Stimulated activated CD8-positive, alpha-beta memory T cell treated with anti-CD3 and anti-CD28 coated beads, Interleukin-15, amount 100 ng/mL, for 24 hours (primary cell): ENCODE measurements at places on chromosomes 2 and 18.

GRCh38 chr2:70084973-70085710 lies 2.1 kb upstream of the PCBP1 start:
- DNase-seq = no peak

DNA sequence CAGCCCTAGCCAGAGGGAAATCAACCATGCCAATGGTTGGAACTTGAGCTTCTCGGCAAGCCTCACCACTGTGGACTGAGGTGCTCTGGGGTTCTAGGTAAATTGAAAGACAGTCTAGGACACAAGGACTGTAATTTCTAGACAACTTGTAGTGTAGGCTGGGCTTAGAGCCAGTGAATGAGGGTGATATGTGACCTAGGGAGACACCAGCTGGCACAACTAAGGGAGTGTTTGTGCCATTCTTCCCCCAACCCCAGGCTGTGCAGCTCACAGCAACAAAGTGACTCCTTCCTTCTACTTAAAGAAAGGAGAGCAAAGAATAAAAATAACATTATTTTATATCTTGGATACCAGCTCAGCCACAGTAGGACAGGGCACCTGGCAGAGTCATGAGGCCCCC lies 1690.7 kb upstream of the TMEFF2 start:
- no peak for DNase-seq

DNA sequence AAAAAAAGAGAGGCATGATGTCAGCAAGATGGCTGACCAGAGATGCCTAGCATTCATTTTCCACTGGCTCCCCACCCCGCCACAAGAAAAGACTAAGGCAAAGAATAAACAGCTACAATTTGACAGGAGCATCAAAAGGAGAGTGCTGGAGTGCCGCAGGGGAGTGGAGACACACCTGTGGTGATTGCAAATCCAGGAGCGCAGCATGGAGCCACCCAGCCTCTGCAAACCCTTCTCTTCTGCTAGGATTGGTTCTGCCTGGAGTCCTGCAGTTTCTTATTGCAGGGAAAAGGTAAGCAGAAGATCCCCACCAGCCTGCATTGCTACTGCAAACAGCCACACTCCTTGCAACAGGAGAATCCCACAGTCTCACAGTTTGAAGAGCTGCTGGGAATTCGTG lies 26.1 kb downstream of the BOLL start:
- no peak for DNase-seq

DNA sequence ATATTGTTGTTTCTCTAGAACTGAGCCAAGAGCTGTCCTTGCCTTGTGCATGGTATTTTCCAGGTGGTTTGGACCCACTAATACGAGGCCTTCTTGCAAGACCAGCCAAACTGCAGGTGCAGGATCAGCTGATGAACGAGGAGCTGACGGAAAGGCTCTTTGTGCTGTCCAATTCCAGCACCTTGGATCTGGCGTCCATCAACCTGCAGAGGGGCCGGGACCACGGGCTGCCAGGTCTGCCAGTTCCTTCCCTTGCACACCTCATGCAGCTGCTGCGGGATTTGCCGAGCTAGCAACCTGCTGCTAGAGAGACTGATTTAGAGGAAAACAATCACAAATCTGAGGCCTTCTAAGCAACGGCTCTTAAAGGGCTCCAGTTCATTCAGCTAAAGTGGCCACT lies 74.5 kb downstream of the TPO start:
- no peak for DNase-seq

DNA sequence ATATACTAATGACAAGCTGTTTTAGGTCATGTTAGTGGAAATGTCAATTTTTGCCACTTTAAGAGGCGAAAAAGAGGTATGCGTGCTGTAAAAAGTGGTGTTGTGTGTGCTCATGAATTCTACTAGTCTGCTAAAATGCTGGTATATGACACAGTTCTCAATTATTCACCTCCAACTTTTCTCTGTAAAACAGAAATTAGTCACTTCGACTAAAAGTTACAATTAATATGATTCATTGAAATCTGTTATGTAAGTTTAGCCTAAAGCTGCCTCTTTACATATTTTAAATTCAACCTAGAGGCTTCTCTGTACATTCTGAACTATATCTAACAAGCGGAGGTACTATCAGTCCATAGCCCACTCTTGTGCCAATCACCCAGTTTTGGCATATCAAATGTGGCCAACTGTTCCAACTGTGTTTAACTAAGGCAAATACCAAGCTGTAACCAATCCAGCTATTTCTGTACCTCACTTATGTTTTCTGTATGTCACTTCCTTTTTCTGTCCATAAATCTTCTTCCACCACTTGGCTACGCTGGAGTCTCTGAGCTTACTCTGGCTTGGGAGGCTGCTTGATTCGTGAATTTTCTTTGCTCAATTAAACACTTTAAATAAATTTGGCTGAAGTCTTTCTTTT lies 20.8 kb downstream of the BAZ2B start:
- no peak for DNase-seq

DNA sequence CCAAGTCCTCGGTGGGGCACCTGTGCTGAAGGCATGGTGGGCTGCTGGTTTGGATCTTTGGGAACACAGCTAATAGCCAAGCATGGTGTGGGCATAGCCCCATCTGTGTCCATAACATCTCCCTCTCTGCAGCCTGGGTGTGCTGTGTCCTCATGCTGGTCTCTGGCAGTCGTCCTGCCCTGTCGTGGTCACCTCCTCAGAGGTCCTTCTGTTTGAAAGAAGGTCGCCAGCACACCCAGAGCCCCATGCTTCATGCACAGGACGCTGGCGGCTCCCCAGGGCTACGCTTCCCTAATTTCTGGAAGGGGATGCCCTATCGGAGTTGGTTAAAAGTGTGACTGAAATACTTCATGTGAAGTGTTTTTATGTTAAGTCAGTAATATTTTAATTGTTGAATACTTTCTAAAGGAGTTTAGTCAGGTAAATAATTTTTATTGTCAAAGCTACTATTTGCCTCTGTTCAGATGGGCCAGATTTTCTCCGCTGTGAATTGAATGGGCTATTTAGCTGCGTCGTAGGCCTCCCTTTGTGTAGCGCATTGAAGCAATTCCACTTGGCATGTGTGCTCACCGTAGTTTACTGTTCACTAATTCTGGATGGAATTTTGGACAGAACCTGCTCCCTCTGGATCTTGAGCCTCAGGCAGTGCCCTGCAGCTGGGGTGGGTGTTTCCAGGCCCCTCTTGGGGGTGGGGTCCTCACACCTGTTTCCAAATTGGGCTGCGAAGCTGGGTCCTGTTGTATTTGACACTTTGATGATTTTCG lies 81.9 kb downstream of the WDSUB1 start:
- DNase-seq = no peak

GRCh38 chr2:114160263-114160981 lies 270.5 kb downstream of the ACTR3 start:
- no peak for DNase-seq

DNA sequence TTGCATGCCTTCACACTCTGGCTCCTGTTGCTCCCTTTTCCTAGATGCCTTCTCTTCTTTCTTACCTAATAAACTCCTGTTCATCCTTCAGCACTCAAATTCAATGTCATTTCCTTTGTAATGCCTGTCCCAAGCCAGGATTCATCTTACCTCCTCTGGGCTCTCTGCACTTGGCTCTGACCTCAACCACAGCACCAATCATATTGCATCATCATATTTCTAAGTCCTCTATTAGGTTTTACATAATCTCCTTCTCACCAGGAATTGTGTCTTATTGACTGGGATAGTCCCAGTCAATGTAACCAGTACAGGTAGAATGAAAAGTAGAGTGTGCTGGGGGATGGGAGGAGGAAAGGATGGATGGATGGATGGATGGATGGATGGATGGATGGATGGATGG lies 187.1 kb downstream of the NRP2 start:
- DNase-seq = no peak

DNA sequence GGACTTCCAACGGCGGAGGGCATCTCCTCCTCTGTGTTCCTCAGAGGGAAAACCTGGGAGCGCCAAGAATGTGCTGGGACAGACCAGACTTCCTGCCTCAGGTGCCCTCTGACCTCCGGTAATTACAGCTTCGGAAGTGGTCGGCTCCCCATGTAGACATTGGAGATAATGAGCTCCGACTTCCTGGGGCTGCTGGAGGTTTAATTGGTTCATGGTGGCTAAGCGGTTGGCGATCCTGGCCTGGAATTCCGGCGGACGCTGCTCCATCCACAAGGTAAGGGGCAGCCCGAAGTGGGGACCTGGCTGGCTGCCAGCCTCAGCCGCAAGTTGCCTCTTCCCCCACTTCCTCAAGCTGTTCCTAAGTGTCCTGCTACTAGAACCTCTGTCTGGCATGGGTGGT lies 83.2 kb upstream of the EPC2 start:
- DNase-seq = no peak

DNA sequence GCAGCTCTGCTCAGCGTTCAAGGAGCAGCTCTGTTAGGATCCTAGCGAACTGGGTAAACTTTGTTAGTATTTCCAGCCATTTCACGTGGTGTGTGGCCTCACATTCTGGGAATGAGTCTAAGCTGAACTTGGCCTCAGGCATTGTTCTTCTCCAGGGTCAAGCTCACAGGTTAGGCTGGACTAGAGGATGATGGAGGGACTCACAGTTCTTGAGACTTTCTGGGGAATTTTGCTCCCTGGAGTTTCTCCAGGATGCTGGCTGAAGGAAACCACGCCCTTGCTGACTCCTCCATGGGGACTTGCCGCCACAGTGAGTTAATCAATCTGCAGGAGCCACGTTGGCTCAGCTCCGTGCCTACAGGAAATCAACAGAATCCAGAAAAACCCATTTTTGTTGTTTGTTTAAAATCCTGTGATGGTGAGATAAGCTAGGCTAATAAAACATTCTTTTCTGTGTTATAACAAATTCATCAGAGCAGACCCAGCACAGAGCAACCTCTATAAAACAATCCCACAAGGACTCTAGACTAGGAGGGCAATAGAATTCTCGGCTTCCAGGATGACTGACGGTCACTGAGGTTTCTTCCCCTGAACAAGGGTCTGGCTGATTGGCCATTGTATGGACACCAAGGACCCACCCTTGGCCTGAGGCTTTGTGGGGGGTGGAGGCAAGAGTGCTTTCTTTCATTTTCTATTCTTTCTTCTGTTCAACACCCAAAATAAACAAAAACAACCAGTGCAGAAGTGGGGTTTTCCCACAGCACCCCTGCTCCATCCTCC lies 12.6 kb downstream of the CNDP1 start:
- no peak for DNase-seq

DNA sequence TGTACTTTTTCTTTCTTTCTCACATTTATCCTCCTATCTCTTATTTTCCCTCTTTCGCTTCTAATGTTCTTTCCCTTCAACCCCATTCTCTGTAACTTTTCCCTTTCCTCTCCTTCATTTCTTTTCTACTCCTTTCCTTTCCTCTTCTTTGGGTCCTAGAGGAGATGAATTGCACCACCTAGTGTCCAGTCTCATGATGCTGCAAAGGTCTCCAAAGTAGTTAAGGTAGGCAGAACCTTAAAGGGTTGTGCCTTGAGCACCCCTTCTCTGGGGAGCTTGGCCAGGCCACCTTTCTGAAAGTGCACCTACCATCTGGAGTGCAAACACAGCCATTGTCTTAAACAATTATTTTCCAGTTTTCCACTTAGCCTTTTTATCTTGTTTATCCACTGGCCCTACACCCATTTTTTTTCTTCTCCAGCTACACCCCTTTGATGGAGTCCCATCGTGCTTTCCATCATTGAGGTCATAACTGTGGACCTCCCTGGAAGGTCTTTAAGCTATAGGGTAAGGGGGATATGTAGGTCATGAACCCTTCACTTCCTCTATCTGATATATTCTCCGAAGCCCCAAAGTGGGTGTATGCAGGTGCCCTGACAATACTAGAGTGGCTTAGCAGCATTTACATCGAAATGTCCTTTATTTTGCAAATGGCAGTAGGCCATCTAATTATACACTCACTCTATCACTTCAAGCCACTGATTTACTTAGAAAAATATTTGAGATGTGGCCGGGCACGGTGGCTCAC lies 155.9 kb downstream of the ESCO1 start:
- DNase-seq = no peak

- no peak for DNase-seq
Observed at GRCh38 chr2:240374085-240374907, 61.2 kb upstream of the GPC1 start.

DNA sequence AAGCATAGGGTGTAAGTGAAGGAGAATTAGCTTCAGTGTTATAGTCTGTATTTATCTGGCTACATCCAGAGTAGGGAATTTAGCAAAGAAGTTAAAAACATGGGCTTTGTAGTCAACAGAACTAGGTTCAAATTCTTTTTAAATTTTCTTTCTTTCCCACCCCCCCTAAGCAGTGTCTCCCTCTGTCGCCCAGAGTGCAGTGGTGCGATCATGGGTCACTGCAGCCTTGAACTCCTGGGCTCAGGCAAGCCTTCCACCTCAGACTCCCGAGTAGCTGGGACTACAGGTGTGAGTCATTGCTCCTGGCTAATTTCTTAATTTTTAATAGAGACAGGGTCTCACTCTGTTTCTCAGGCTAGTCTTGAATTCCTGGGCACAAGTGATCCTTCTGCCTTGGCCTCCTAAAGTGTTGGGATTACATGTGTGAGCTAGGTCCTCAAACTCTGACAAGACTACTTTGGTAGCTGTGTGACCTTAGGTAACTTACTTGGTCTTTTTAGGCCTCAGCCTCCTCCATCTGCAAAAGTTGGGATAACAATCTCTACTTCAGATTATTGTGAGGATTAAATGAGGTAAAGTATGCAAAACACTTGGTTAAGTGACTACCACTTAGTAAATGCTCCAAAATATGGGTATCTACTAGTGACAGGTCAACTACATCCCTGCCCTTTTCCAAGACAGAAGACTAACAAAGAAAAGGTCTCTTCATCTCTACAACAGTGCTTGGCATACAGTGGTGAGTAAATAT lies 17.8 kb downstream of the DOK1 start:
- DNase-seq = no peak

- DNase-seq = no peak
Observed at GRCh38 chr2:229492034-229492433, 220.9 kb upstream of the PID1 start.

- no peak for DNase-seq
Observed at GRCh38 chr2:36453652-36454051, 98.1 kb downstream of the CRIM1 start.

- no peak for DNase-seq
Observed at GRCh38 chr18:33581856-33582255, 3.8 kb downstream of the ASXL3 start.

GRCh38 chr18:22844190-22844589 lies 88.9 kb upstream of the RBBP8 start:
- DNase-seq = no peak

DNA sequence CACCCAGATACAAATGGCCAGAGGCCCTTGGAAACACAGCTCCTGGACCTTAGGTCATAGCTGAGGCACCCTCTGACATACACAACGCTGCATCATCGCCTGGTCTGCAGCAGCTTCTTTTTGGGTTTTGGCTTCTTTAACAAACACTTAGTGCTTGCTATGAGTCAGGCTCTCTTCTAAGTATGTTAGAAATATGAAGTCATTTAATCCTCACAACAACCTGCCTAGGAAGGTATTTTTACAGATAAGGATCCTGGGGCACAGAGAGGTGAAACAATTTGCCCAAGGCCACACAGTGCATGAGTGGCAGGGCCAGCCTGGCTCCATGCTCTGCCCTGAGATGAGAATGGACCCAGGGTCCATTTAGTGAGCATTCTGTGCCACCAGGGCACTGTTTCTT lies 96.6 kb downstream of the TMEM17 start:
- DNase-seq = no peak

GRCh38 chr2:179487010-179487731 lies 222.5 kb upstream of the SESTD1 start:
- DNase-seq = no peak
